ENCODE measurements at places on chromosomes 16 and 17. TPM values are rescaled to one million over a fixed set of nuclear protein-coding genes. Genes with fewer than 3 reads are reported as not detected.

ZNF19 gene
- 3.8 TPM for total RNA-seq

NPIPA3 gene
- total RNA-seq, result 0.48 TPM

CLEC3A gene
- total RNA-seq, result not detected

SHPK gene
- 11.3 TPM for total RNA-seq

SOST gene
- total RNA-seq, result not detected

CHST5 gene
- not detected for total RNA-seq

DNA sequence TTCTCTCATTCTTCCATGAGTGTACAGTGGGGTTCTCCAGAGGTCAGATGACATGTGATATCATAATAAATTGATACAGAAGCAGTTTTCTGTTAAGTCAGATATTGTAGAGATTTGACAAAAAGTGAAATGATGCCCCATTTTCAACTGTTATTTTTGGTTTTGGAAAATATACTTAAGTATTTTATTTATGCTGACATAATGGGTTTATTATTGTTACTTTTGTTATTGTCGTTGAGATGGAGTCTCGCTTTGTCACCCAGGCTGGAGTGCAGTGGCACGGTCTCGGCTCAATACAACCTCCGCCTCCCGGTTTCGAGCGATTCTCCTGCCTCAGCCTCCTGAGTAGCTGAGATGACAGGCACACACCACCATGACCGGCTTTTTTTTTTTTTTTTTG lies 94.4 kb downstream of the DNAH9 start:
- DNase-seq, result no peak

DNA sequence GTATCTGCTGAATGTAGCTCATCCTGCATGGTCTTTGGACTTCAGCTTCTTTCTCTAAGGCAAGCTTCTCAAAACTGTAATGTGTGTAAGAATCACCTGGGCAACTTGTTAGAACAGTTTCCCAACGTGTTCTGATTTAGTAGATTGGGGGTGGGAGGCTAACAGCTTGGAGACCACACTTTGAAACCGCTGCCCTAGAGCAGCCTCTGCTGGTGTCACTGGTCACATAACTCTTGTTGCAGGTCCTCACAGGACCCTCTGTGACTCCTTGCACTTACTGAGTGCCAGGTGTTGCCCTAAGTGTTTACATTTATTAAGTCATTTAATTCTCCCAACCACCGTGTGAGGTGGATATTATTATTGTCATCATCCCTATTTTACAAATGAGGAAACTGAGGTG lies 9.9 kb downstream of the SLC35G3 start:
- no peak for DNase-seq

GRCh38 chr17:49640556-49640955 lies 37.3 kb downstream of the SPOP start:
- DNase-seq, result no peak

DNA sequence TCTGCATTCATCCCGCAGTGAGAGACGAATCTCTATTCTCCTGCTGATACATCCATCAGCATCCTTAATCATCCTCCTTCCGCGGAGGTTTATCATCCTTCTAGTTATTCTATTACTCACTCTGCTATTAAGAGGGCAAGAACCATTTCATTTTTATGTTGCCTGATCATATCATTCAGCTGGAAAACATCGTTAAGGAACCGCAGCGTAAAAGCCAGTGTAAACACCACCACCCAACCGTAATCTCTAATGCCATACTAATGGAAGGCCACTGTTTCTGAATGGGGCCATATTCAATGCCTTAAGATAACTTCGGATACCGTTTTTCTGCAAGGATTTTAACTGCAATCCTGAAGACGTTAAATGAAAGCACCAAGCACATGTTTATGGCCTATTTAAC lies 36.7 kb upstream of the ERCC4 start:
- no peak for DNase-seq

DNA sequence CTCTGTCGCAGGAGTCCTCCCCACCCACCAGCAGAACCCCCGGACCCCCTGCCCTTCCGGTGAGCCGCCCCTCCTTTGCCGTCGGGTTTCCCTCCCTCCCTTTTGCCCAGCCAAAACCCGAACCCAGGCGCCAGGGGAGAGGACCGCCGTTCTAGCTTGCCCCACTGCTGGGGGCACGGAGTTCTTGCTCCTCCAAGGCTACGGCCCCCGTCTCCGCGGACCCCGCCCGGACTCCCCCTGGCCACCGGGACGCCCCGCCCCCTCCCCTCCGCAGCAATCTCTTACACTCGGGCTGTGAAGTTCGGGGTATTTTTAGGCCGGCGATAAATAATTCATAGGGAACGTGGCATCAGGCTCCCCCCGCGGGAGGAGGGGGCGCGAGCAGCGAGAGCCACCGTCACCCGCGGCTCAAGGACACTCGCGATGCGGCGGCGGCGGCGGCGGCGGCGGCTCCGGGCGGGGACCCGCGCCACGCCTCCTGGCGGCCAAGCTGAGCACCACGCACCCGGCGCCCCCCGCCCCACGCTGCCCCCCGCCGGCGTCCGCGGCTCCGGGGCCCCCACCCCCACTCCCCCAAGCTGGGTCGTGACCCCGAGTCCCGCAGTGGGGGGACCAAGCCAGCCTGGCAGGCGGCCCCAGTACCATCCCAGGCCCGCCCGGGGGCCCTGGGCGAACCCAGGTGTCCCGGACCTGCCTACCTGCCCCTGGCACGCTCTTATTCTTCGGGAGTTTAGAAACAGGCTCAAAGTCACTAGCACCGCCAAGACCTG lies at the start of gene GRIN2C:
TSS of gene GRIN2C (minus strand) at position 427 of the 770 bp plus-strand sequence. CDS start 4,793 bp downstream, outside the sequence.
- no peak for DNase-seq

GRCh38 chr17:63785556-63785955 lies 11.6 kb downstream of the DDX42 start:
- peak; percentile 19 for DNase-seq

GRCh38 chr17:55632236-55632635 lies 90.4 kb downstream of the TMEM100 start:
- DNase-seq, result no peak

- DNase-seq, result peak; percentile 83
Observed at GRCh38 chr17:62968445-62968923, 2.4 kb downstream of the TANC2 start.

- DNase-seq, result peak; percentile 82
Observed at GRCh38 chr16:88772871-88773811, 11.9 kb downstream of the PIEZO1 start.

DNA sequence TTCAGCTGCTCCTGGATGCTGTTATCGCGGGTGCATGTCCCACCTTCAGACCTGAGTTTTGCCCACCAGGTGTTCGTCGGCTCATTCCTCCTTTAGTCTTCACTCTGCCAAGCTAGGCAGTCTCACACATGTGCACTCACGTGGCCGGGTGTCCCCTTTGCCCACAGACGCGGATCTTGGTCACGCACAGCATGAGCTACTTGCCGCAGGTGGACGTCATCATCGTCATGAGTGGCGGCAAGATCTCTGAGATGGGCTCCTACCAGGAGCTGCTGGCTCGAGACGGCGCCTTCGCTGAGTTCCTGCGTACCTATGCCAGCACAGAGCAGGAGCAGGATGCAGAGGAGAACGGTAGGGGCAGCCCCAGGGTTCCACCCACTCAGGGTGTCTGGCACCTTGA lies 133.1 kb downstream of the ABCC6 start:
- DNase-seq, result no peak

- DNase-seq, result no peak
Observed at GRCh38 chr16:88983165-88983564, 6.2 kb upstream of the CBFA2T3 start.

DNA sequence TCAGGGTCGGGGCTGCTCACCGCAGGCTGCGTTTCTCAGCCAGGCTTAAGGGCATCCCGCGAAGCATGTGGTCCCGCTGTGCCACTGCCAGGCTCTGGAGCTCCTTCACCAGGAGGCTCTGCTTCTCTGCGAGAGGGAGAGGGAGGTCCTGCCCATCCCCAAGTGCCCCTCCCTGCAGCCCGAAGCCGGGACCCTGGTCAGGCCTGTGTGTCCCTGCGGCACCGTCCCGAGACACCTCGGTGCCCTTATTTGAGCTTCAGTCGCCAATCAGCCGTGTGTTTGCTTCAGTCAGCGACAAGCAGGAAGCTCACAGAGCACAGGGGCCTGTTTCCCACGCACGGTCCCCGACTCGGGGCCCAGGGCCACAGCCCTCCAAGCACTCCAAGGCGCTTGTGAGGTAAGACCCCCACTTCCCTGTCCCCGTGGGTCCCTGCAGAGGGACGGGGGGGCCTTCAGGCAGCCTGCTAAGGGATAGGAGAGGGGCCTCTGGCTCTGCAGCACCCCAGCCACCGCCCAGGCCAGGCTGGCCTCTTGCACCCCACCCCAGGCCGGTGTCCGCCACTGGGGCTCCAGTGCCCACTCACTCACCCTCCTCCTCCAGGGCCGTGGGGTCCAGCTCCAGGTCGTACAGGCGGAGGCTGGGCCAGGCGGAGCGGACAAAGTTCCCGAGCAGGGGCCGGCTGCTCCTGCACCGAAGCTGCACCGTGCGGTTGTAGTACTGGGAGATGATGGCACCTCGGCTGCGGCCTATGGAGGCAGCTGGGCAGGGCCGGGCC lies 3.2 kb downstream of the TMC6 start:
- no peak for DNase-seq

- DNase-seq, result no peak
Observed at GRCh38 chr17:18259621-18260331, 686 bp upstream of the MIEF2 start.

- DNase-seq, result peak; percentile 84
Observed at GRCh38 chr16:56286809-56287208, 95.5 kb downstream of the GNAO1 start.

All from RPMI7951 (cell line).